ENCODE measurements at places on chromosomes 13 and 19. TPM values are rescaled to one million over a fixed set of nuclear protein-coding genes. Genes with fewer than 3 reads are reported as not detected.

GRCh38 chr13:44347301-44347700 is 26.3 kb upstream of the SERP2 start:
- DNase-seq: no peak

DNA sequence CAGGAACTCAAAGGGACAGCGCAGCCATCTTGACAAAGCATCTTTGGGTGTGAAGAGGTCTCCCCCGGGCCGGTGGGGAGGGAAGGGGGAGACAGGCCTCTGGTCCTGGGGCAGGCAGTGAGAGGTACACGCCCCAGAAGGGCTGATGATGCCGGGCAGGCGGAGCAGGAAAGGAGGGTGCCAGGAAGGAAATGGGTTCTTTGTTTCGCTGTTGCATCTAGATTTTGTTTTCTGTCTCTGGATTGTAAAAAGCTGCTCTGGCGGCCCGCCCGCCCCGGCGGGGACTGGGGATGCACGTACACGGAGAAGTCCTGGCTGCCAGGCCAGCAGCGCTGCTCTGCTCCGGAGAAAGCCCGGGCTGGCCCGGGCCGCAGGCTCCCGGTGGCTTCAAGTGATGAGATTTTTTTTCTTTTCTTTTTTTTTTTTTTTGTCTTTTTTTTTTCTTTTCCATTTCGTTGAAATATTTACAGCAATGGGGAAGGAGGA is 13.2 kb upstream of the ASF1B start:
- DNase-seq: peak; percentile 86

The CABP5 gene
- 11.8 TPM for total RNA-seq

- DNase-seq: no peak
Measured at GRCh38 chr13:113126265-113127150, 3.9 kb downstream of the F10 start.

DNA sequence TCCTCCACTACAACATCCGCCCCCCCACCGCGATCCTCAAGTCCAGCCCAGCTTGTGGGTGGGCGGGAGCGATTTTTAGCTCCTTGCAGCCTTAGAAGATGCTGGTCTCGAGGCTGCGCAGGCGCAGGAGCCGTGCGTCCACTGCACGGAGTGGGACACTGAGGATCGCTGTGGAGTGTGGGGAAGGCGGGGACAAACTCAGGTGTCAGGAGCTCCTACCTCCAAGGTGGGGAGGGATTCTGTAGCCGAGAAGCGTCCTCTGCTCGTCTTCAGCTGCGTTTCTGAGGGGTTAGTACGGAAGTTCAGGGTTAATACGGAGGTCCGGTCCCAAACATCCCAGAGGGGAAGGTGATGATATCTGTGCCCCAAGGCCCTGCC is at the start of gene RTBDN:
RTBDN (minus strand) TSS at position 14 of the 378 bp plus-strand sequence. CDS start 4,600 bp downstream, outside the sequence.
- DNase-seq: no peak

The PTH2 gene
- total RNA-seq: not detected

The DMKN gene
- 11.8 TPM for total RNA-seq

DNA sequence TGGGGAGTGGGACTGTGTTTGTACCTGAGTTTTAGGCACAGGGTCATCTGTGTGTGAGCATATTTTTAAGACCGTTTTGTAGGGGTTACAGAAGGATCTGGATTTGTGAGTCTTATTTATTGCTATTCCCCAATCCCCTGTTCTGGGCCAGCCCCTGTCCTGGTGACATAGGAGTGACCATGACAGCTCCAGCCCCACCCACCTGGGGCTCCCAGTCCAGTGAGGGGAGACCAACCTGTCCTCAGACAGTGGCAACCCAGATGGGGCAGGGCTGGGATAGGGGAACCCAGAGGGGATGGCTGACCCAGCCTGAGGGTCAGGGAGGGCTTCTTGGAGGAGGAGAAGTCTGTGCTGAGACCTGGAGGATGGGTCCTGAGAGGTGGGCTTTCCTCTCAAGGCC is 10.7 kb downstream of the TMEM160 start:
- no peak for DNase-seq

The TPTE2 gene
- total RNA-seq: not detected

All from umbilical cord (tissue), 2 donors.